ENCODE measurements at places on chromosomes 2 and 18. TPM values are rescaled to one million over a fixed set of nuclear protein-coding genes. Genes with fewer than 3 reads are reported as not detected.
A peak's percentile ranks its signal among the peaks of the same experiment; 100 is the strongest.

GRCh38 chr2:6309415-6310255 lies 556.1 kb downstream of the CMPK2 start:
- H3K27me3 ChIP-seq: no peaks in the 10 kb centered on the region
- no peaks in the 10 kb centered on the region for H3K4me1 ChIP-seq
- no peak for DNase-seq
- no peak overlapping the region for H3K4me3 ChIP-seq
- no peaks in the 10 kb centered on the region for H3K36me3 ChIP-seq

GRCh38 chr2:157319795-157320194 lies 5.8 kb downstream of the ERMN start:
- H3K4me1 ChIP-seq: peaks cover 2% of the 10 kb centered on the region
- no peak overlapping the region for H3K4me3 ChIP-seq

Gene CPLX4
- polyA plus RNA-seq: not detected

DNA sequence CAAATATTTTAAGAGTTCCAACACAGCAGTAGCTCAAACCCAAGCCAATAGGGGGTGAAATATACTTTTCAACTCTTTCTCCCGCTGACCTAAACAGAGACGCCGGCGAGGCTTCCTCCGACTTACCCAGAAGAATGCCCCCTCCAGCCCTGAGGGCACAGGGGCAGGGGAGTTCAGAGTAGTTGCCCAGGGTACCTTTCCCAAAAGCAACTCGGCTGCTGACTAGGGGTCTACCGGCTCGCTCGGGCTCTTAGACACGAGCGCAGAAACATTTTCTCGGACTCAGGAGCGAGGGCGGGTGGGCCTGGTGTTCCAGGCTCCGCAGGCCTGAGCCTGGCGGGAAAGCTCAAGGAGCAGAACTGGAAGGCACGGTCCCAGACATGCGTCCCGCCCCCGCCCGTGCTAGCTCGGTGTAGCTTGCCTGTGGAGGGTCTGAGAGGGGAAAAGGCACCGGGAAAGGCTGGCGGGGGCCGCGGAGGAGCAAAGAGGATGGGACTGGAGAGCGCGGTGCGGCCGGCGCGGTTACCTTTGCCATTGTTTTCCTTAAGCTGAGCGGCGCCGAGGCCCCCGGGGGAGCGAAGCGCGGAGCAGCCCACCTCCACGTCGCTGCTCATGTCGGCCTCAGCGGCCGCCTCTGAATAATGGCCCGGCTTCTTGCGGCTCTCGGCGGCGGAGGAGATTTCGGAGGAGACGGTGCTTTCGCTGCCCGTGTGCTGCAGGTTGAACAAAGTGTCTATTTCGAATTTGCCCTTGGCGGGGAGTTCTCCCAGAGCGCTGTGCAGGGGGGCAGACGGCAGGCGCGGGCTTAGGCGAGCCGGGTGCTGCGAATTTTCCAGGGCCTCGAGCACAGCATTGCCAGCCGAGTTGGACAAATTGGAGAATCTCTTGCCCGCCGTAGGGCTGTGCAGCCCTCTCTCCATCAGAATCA lies 674 bp downstream of the EVX2 start:
- peaks cover 97% of the 10 kb centered on the region for H3K27me3 ChIP-seq
- H3K4me3 ChIP-seq: no peak overlapping the region
- H3K27ac ChIP-seq: no peak overlapping the region
- no peak for DNase-seq

Gene HOXD10
- polyA plus RNA-seq: 0.18 TPM

DNA sequence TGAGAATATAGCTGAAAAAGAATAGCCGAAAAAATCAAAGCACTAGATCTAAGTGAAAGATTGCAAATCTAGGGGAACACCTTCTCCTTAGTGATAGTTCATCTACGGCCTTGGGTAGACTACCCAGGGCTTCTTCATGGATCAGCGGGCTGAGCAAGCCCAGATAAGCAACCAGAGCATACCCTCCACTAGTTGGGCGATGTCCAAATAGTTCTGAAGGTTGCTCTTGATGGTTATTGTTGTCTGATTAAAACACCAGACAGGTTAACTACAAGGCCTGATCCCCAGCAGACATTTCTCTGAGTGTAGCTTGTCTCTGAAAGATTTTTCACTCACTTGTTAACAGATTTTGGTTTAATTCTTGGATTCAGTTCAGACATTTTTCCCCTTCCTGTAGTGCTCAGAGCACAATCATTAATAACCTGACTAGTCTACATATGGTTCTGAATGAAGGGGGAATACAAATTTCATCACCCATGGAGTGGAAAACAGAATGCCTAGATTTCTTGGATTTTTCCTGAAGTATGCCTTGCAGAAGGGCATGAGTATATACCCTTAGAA lies 99.6 kb downstream of the BABAM2 start:
- no peak overlapping the region for H3K4me3 ChIP-seq
- DNase-seq: no peak
- H3K27me3 ChIP-seq: no peaks in the 10 kb centered on the region
- peaks cover 13% of the 10 kb centered on the region for H3K4me1 ChIP-seq

Gene FSHR
- not detected for polyA plus RNA-seq

GRCh38 chr18:35407871-35408481 lies 30.8 kb upstream of the ZNF396 start:
- H3K4me1 ChIP-seq: peaks cover 28% of the 10 kb centered on the region
- no peaks in the 10 kb centered on the region for H3K27me3 ChIP-seq
- no peaks in the 10 kb centered on the region for H3K36me3 ChIP-seq
- H3K4me3 ChIP-seq: no peak overlapping the region
- peak; percentile 76 for DNase-seq

Gene RGPD3
- polyA plus RNA-seq: 0.24 TPM

Gene SLC5A6
- polyA plus RNA-seq: 148 TPM

GRCh38 chr2:175399326-175399725 lies 217.8 kb upstream of the ATP5MC3 start:
- no peaks in the 10 kb centered on the region for H3K4me1 ChIP-seq
- H3K36me3 ChIP-seq: no peaks in the 10 kb centered on the region
- no peaks in the 10 kb centered on the region for H3K27me3 ChIP-seq
- no peak overlapping the region for H3K4me3 ChIP-seq

- H3K27me3 ChIP-seq: peaks cover 18% of the 10 kb centered on the region
- H3K4me1 ChIP-seq: no peaks in the 10 kb centered on the region
- H3K4me3 ChIP-seq: no peak overlapping the region
- DNase-seq: no peak
These were observed 216.9 kb downstream of the MYO3B start for GRCh38 chr2:170394641-170395387.

DNA sequence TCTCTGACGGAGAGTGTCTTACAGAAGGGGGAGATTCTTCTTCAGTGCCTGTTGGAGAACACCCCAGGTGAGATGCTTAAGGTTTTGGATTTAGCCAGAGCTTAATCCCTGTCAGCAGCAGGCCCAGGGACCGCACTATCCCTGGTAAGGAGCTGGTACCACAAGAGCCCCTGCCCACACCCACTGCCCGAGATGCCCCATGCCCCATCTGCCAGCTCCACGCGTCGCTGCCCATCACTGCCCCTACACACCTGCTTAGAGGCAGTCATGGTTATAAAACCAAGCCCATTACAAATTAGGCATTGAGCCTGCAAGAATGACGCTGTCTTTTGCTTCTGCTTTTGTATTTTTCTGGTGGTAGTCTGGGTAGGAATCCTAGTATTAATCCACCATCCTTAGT lies 21.7 kb downstream of the CEP68 start:
- peaks cover 11% of the 10 kb centered on the region for H3K4me1 ChIP-seq
- DNase-seq: no peak
- H3K27me3 ChIP-seq: no peaks in the 10 kb centered on the region
- H3K4me3 ChIP-seq: no peak overlapping the region
- H3K36me3 ChIP-seq: peaks cover 70% of the 10 kb centered on the region

DNA sequence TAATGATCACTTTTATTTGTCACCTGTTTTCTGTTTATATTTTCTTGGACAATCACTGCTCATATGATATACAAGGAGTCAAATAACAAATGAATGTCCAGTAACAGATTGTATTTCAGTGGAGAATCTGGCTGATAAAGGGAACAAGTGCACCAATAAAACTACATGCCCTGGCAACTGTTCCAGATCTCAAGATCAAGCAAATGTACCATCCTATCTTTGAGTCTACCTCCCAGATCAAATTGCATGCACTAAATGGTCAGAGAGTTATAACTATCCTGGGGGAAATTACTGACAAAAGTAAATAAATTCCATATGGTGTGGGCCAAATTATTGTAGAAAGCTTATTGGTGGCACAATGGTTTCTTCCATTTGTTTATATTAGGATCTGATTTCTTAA lies 452.8 kb downstream of the MBD2 start:
- no peak overlapping the region for H3K27ac ChIP-seq
- H3K4me3 ChIP-seq: no peak overlapping the region
- DNase-seq: no peak
- H3K4me1 ChIP-seq: no peaks in the 10 kb centered on the region

Measured in large intestine (tissue), 12 donors.